Stimulated activated CD8-positive, alpha-beta memory T cell treated with anti-CD3 and anti-CD28 coated beads, Interleukin-4, amount 100 ng/mL, for 4 hours (primary cell): ENCODE measurements at places on chromosomes 6 and 20.

DNA sequence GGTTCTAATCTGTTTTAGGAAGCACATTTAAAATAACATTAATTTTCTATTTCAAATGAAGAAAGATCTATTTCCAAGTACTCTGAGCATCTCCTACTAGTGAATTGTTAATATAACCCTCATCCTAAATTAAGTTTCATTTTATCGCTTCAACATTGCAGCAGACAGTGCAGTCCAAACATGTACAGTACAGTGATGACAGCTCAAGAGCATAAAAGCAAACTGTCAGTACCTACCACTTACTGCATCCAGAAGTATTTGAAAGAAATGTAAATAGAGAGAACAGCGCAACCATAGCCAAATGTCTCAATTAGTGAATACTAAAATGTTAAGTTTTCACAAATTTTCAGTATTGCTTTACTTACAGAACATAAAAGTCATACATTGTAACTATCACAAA is 179.4 kb downstream of the ISM1 start:
- no peak for DNase-seq

- no peak for DNase-seq
Measured at GRCh38 chr6:106858653-106859092, 115.9 kb downstream of the CD24 start.

DNA sequence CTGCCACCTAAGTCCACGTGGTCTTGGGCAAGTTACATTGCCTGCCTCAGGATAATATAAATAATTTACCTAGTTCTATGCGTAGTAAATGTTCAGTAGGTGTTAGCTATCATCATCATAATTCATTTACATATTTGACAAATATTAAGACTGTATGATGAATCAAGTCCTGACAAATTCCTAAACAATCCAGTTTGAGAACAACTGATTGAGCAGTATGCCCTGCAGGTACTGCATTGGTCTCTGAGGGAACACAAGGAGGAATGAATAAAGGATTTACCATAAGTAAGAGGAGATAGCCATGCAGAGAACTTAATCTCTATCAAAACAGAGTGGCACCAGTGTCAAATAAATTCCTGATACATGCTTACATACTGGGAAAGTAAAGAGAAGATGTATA is 70.4 kb downstream of the SAMD5 start:
- no peak for DNase-seq

DNA sequence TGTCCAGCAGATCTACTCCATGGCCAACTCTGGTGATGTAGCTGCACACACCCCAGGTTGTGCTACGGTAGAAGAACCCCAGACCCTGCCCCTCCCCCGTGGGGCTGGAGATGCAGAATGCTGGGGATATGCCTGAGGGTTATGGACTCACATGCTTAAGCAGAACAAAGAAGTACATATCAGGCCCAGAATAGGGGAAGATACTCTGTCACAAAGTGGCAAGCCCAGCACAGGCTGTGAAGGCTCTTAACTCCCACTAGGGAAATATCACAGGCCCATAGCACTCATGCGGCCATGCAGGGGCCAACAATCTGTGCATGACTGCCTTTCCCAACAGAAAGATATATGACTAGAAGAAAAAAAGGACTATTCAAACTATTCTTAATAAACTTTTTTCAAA is 234.9 kb downstream of the KCNQ5 start:
- no peak for DNase-seq

DNA sequence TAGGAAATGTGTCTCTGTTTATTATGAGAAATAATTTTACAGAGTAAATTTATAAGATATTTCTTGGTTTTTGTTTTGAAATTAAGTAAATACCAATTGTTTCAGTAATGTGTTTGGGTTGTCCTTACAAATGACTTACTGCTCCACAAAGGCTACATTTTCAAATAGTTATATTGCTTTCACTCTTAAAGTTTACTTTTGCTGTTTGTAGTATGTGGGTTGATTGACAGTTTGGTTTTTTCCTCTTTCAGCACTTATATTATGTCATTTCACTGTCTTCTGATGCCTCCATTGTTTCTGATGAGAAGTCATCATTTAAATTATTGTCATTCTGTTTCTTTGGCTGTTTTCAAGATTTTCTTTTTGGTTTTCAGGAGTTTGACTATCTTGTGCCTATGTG is 34.9 kb upstream of the SUMO4 start:
- DNase-seq = no peak

DNA sequence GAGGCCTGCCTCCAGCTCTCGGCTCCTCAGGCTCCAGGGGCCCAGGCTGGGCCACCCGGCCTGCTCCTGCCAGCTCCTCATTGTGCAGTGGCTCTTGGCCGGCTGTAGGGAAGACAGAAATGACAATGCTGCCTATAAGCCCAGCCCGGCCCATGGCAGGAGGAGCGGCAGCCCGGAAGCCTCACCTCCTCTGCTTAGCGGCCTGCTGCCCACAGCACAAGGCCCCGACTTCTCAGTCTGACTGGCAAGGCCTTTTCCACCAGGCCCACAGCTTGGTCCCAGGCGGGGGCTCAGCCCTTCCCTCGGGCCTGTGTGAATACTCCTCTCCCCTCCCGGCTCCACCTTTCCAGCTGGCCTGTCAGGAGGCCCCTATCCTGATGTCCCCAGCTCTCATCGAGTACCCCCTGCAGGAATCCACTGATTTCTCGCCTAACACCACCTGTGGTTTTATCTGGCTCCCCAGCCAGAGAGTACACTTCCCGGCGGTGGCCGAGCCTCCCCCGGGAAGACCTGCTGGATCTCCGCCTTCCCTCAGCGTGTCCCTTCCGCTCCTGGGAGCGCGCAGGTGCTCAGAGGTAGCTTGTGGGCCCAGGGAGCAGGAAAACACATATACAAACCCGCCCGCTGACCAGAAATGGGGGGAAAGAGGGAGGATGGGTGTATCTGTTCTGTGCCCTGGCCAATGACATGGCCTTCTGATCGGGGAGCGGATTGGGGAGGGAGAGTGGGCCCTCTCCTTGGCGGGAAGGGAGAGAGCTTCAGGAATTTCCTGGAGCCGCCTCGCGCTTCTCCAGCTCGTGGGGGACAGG is 963 bp downstream of the DDRGK1 start:
- no peak for DNase-seq

GRCh38 chr6:101386982-101387381 is 6.5 kb upstream of the GRIK2 start:
- DNase-seq = no peak

GRCh38 chr6:7249391-7249790 is 63.6 kb downstream of the SSR1 start:
- no peak for DNase-seq

DNA sequence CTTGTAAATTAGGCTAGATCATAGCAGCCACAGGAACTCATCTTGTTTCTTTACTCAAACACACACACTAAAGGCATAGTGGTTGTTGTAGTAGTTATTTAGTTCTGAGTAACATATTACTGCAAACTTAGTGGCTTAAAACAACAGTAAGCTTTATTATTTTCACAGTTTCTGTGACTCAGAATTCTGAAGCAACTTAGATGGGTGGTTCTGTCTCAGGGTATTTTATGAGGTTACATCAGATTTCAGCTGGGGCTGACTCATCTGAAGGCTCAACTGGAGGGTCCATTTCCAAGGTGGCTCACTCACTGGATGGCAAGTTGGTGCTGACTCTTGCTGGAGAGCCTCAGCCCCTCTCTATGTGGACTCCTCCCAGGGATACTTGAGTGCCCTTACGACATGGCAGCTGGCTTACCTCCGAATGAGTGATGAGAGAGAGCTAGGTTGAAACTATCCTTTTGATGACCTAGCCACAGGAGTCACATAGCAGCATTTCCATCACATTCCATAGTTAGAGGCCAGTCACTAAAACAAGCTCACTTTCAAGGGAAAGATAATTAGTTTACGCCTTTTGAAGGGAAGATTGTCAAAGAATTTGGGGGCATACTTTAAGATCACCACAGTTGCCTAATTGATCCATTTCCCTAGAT is 136.5 kb upstream of the PRND start:
- no peak for DNase-seq

DNA sequence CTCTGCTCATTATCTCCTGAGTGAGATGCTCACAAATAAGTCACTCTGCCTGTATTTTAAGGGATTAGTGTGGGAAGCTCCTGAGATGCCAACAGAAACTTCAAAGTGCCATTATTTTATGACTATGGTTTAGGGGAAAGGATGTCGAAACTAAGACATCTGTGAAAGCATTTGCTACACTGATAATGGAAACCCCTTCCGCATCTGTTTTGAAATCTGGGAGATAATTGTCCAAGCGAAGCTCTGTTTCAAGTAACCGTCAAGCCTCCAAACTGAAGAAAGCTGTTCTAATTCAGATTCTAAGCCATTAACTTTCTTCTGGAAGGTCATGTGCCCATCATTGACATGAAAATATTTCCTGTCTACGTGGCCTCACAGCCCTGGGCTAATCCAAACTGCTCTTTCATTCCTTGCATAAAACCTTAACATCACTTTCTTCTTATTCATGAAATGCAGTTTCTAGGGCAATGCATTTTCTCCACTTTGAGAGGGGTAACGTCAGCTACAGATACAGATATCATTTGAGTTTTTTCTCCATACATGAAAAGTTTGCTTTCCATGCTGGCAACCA is 932.0 kb downstream of the C6orf118 start:
- no peak for DNase-seq

- DNase-seq = no peak
Measured at GRCh38 chr6:9862603-9863167, 552.2 kb downstream of the TFAP2A start.

DNA sequence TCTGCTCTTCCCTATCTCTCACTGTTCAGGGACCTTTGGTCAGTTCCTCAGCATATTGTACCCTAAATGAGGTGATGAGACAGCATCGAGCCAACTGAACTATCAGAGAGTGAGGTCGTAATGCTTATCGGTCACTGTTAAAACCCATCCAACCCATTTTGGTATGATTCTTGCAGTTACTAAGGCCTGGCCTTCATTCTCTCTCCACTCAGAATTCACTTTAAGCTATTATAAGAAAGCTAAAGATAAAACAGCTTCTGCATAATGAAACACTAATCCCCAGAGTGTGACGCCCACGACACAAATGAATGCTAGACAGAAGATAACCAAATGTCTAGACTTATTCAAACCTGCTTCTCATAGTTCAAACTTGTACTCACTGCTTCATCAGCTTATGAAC is 175.8 kb downstream of the GMPR start:
- DNase-seq = no peak

GRCh38 chr6:55954436-55954835 is 79.0 kb upstream of the BMP5 start:
- DNase-seq = no peak

- DNase-seq = no peak
Measured at GRCh38 chr6:24926192-24926591, 9.6 kb downstream of the RIPOR2 start.

GRCh38 chr6:31834367-31835250 is 7.1 kb downstream of the HSPA1B start:
- peak; percentile 50 for DNase-seq
